ENCODE measurements at places on chromosomes 7 and 10.
A peak's percentile ranks its signal among the peaks of the same experiment; 100 is the strongest.

DNA sequence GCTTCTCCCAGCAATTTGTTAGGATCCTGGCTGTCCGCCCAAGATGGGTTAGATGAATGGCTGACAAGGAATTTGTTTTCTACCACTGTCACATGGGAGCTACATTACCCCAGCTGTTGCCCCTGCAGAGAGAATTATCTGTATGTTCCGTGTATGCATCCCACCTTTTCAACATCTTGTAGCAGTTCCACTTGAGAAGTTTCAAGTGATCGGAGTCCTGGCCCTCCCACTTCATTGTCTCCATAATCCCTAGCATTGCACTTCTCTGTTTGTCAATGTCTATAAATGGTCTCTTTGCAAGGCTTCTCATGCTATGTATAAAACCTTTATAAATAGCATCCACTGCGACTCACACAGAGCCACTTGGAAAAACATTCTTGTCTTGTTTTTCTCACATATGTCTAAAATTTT is 972.5 kb downstream of the CNTNAP2 start:
- no peak for DNase-seq

DNA sequence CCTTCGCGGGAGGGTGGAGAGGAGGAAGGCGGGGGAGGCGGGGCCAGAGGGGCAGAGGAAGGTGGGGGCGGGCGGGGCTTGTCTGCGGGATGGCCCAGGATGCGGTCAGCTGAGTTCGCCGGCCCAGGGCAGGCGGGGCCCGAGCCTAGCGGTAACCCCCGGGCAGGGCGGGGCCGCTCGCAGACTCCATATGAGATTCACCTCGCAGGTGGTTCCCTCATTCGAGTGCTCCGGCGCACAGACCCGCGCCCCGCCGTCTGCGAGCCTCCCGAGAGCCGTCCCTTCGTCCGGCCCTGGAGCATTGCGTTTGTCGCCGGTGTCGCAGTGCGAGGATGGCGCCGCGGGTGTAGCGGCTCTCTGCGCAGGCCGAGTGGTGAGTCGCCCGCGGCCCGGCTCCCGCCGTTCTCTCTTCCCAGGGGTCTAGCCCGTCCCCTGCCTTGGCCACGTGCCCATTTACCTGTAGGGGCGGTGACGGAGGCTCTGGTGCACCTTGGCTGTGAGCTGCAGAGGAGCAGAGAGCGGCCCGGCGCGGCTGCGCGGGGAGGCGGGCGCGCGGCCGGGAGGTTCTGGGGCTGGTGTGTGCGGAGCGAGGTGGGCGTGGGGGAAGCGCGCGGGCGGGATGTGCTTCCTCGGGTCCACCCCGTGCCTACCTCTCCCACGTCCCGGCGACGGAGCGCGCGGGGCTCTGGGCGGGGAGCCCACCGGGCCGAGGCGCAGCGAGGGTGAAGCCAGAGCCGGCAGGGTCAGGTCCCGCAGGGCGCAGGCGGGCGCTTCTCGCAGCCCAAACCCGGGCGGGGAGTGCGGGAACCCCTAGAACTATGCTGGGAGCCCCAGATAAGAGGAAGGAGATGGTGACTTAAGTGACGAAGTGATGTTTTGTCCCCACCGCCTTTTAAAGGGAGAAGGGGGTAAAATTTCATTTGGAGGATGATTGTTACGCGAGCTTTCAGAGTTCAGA is at the start of gene UPP1:
Gene UPP1, plus strand, starts transcription at position 220 of the 958 bp plus-strand sequence. CDS start 5,519 bp downstream, outside the sequence.
- peak; percentile 97 for DNase-seq

DNA sequence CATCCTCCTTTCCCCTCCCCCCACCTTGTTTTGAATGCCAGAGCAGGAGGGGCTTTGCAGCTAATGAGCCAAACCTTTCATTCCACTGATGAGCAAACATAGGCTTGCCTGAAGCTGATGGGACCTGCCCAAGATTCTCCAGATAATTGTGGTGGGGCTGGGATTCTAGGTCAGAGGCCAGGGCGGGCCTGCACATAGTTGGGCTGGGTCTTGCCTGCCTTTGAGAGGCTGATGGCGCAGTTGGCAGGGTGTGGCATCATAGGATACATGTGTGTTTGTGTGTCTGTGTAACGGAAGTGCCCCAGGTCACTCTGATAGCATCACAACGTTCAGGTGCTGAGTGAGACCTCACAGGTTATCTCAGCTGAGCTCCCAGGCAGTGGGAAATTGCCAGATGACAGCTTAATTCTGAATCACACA is 22.9 kb downstream of the BTBD16 start:
- no peak for DNase-seq

DNA sequence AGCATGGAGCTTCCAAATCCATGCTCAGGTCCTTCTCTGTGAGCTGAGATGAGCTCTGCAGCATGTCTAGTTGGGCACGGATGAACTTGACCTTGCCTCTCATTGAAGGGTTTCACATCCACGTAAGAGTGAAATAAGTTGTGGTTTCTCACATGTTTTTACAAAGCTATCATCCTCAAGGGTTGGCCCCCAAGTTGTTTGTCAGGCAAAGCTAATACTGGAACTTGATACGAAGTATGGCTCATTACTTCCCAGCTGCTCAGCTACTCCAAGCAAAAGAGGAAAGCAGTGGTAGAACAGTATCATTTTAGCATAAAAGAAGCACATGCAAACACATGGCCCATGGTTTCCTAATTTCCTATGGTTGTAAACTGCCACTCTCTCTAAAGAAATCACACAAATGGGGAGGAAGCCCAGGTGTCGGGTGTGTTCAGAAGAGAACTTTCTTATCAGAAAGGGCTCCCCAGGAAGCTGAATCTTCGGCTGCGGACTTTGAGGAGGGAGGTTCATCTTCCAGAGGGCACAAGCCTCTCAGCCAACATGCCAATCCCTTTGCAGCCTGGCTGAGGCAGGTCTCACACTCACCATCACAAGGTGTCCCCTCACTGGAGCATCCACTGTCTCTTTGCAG is 45.3 kb downstream of the PDLIM1 start:
- no peak for DNase-seq

- DNase-seq: no peak
Observed at GRCh38 chr7:49721441-49721840, 52.0 kb upstream of the VWC2 start.

DNA sequence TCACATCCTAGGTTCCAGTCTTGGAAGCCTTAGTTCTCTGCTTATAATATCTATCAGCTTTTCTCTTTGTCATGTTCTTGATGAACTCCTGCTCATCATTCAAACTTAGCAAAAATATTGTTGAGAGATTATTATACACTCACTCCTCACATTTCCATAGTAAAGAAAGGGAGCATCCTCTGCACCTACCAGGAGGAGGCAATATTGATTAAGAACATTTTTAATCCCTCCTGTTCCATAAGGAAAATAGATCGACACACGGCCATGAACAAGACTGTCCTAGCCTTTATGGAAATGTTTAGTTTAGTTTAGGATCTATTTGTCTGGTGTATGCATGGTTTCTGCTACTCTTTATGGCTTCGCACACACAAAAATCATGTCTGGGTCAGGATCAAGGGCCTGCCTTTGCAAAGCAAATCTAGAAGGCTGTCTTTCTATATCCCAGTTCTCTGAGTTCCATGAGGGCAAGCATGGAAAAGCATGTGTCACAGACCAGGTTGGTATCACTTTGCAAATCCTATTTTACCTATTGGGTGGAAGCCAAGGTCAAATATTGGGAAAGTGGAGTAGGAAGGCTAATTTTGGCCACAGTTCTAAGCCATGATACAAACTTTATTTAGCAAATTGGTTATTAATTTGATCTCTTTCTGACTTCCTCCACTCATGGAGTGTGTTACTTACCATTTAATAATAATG is 164.4 kb downstream of the MDFIC start:
- DNase-seq: no peak

GRCh38 chr7:778271-778967 is 51.3 kb upstream of the PRKAR1B start:
- DNase-seq: peak; percentile 30
